IMR-90 (cell line): ENCODE measurements at places on chromosomes 7 and 10. TPM values are rescaled to one million over a fixed set of nuclear protein-coding genes. Genes with fewer than 3 reads are reported as not detected.

- DNase-seq = no peak
Observed at GRCh38 chr10:33793793-33794192, 459.3 kb upstream of the NRP1 start.

PILRA gene
- not detected in 2 replicates for total RNA-seq

GRCh38 chr7:29995652-29996051 lies 6.1 kb upstream of the SCRN1 start:
- DNase-seq = peak; percentile 6

PAPOLB gene
- under 0.01 TPM in 2 replicates for total RNA-seq

DNA sequence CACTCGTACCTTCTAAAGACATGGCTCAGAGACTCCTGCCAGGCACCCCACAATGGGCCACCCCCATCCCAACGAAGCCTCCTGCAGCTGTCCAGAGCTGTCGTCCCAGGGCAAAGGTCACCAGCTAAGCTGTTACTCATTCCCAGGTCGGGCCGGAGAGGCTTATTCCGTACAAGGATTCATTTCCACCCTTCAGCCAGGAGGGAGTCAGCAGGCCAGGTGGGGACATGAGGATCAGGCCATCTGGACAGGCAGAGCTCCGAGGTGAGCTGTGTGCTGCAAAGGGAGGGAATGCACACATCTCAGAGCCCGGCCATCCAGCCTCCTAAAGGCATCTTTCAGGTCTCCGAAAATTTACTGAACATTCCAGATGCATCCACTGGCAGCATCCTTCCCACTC lies 63.9 kb upstream of the NANOS1 start:
- DNase-seq = no peak

GRCh38 chr7:51297986-51298385 lies 18.6 kb downstream of the COBL start:
- no peak for DNase-seq

GRCh38 chr7:151551820-151552219 lies 32.1 kb upstream of the RHEB start:
- peak; percentile 30 for DNase-seq

DNA sequence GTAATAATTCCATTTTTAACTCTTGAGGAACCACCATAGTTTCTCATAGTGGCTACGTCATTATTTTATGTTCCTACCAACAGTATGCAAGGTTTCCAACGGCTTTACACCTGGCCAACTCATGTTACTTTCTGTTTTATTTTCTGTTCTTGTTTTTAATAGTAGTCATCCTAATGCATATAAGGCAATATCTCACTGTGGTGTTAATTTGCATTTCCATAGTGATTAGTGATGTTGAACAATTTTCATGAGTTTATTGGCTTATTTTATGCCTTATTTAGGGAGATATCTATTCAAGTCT lies 465.5 kb upstream of the KLF6 start:
- no peak for DNase-seq

DNA sequence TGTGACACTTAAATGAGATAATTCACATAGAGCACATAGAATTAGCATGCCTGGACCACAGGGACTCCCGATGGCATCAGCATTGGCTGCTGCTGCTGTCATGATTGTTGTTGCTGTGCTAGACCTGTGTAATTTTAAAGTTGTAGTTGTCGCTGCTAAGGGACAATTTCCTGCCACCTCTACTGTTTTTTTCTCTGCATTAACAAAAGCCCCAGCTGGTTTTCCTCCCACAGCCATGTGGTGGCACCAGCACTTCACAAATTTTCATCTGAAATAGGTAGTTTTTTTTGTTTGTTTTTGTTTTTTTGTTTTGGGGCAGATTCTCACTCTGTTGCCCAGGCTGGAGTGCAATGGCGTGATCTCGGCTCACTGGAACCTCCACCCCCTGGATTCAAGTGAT lies 25.4 kb upstream of the PRXL2A start:
- DNase-seq = peak; percentile 11

PRSS37 gene
- total RNA-seq = not detected in 2 replicates

GRCh38 chr10:62760401-62760800 lies 44.1 kb upstream of the ADO start:
- DNase-seq = no peak

- peak; percentile 28 for DNase-seq
Observed at GRCh38 chr10:31623466-31623865, 304.4 kb downstream of the ZEB1 start.

DNA sequence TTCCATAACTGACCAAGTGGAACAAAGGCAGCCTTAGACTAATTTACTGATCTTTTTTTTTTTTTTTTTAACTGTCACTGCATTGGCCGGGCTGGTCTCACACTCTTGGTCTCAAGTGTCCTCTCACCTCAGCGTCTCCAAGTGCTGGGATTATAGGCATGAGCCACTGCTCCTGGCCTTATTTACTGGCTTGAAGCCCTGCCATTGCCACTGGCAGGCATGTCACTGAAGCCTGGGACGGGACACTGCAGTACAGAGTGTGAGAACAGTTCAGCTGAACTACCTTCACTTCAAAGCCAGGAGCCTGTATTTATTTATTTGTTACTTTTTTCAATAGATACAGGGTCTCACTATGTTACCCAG lies 15.4 kb upstream of the ARHGAP12 start:
- DNase-seq = no peak

CPXM2 gene
- total RNA-seq = not detected in 2 replicates

GRCh38 chr7:157568770-157569584 lies 232.2 kb downstream of the DNAJB6 start:
- DNase-seq = no peak

DNA sequence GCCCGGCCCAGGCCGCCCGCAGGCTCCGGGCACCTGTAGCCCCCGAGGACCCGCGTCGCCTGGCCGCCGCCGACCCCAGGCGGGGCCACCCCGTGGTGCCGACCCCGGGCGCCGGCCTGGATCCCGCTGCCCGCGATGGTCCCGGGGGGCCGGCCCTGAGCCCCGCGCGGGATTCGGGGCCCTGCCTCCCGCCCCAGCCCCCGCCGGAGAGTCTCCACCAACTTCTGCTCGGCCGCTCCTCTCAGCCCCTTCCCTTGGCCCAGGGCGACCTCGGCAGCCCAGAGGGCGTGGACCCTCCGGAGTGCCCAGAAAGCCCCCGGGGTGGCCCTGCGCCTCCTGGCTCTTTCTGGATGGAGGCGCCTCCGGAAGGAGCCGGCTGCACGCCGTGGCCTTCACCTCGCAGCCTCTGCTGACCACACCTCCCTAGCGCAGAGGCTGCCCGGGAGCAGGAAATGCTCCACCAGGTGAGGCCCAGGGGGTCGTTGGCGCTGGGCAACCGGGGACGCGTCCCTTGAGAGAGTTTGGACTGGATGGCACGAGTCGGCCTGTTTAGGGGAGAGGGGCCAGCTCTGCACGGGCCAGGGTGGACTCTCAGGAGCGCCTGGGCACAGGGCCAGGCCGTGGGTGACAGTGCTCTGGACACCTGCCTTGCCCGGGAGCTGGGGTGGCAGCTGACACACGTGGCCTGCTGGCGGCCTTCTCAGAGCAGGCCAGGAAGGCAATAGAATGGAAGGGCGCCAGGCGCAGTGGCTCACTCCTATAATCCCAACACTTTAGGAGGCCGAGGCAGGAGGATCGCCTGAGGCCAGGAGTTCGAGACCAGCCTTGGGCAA lies 529 bp downstream of the ZNF853 start:
- DNase-seq = no peak

DNA sequence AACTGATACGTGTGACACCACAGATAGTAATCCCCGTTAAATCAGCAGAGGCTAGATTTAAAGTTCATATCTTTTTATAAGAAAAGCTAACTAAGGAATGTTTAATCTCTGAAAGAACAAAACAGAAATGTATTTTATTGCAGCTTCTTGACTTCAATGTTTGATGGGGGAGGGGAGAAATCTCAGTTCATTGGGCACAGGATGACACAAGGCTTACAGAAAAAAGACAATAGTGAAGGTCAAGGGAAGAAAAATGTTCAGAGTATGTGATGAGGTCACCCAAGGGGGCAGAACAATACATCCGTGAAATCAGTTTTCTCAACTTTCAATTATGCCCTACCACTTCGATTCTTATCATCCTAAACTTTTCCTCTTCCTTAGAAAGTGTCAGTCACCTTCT lies 102.9 kb downstream of the ELAPOR2 start:
- no peak for DNase-seq

KLLN gene
- total RNA-seq = 0.36 and 0.56 TPM in 2 replicates

DNA sequence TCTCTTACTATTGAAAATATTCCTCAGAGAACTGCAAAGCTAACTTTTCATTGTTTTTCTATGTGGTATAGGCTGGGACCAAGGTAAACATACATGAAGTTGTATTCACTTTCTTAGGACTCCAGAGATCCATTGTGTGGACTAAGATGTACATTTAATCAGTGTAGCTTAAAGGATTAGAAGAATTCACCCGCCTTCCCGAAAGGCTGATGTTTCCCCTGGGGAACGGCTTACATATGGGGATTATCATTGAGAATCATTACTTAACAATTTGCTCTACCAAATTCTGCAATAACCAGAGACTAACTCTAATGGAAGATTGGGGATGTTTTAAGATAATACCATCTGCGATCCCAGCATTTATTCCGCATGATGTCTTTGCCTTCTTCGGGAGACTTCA lies 257.1 kb upstream of the KIAA1217 start:
- DNase-seq = no peak

DNA sequence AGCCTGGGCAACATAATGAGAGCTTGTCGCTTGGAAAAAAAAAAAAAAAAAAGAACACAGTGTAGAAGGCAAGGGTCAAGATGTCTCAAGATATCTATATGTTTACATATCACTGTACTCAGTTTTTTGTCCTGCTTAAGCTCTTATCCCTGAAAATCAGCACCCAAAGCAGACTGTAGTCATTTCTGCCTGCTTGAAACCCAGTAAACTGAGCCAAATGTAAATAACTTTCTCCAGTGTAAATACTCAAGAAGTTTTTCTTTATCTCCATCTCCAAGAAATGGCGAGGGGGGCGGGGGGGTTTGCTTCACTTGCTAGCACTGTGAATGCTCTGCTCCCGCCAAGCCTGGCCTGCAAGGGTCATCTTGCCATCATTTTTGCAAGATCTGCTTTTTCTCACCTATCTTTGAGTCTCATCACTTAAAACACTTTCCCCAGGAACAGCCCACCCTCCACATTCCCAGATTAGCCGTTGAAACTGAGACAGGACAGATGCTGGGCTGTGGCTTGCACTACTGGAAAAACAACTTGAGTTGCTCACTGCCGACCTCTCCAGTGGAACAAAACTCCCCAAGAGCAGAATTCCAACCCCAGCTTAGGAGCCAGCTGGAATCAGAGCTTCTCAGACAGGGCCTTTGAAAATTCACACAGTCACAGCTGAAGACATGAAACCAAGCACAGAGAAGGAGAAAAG lies 54.6 kb downstream of the AFAP1L2 start:
- no peak for DNase-seq

PRTFDC1 gene
- 17.9 and 24.2 TPM in 2 replicates for total RNA-seq

SPACDR gene
- total RNA-seq = 0.54 and 1.1 TPM in 2 replicates

GRCh38 chr7:81944058-81944457 lies 174.2 kb upstream of the HGF start:
- DNase-seq = no peak

IMPDH1 gene
- 45.3 and 49.5 TPM in 2 replicates for total RNA-seq

DNA sequence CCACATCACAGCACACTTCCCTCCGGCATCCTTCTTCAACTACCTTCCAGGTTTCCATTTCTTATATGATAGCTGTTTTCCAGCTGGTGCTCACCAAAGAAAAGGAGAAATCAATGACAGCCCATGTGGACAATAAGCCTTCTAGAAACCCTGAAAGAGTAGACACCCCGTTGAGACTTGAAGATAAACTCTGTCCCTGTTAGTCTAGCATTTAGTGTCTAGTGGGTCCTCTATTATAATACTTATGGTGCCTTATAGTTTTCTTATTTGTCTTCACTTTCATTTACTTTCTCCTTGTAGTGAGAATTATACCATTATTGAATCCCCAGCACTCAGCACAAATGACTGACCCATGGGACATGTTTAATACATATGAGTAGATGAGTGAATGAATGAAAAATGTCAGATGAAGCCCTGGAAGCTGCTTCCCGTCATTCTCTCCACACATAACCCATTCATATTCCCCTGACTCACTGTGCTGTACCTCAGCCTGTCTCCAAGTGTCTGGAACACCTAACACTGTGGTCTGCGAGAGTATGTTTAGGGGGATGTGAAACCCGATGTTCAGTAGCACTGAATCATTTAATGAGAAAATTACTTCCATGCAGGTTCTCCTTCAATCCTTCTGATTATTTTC lies 377.6 kb downstream of the GPR158 start:
- no peak for DNase-seq

CC2D2B gene
- not detected in 2 replicates for total RNA-seq

DNA sequence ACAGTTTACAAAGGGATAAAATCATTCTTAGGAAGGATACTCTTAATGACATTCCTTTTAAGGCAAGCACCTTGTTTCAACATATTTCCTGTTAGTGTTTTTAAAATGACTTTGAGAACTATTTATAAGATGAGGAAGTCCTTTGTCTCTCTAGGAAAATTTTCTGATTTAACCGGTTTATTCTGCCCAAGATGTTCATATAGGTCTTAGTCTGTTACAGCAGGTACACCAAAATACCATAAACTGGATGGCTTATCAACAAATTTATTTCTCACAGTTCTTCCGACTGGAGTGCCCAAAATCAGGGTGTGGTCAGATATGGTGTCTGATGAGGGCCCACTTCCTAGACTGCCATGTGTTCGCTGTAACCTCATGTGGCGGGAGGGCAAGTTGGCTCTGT lies 77.9 kb downstream of the GSAP start:
- no peak for DNase-seq

DNA sequence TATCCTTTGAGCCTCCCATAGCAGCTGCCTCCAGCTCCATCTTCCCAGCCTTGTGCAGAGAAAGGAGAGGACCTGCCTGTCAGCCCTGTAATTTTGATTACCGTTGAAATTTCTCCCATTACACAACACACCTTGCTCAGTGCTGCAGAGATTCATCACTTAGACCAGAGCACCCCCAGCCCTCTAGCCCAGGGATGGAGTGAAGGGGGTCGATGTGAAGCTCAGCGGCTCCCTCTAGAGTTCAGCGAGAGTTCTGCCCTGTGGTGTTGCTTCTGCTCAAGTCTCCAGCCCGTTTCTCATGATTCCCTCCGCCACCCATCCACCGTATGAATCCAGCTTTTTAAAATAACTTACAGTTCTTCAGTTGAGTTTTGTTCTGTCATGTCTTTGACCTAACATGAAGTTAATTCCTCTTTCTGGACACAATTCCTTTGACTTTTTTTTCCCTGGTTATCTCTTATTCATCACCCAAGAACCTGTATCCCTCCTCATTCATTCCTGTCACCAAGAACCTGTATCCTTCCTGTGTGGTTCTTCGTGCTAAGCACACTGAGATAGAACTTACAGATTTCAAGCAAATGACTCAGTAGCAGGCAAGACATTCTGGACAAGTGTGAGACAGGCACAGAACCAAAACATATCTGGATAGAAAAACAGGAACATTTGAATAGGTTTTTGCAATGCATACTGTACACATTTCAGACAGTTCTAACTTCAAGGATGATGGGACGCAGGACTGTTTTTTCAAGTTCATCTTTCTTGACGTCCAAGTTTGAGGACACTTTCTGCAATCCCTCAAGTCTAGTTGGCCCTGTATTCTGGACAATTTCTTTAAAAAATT lies 35.0 kb upstream of the ZNF32 start:
- peak; percentile 12 for DNase-seq

DNA sequence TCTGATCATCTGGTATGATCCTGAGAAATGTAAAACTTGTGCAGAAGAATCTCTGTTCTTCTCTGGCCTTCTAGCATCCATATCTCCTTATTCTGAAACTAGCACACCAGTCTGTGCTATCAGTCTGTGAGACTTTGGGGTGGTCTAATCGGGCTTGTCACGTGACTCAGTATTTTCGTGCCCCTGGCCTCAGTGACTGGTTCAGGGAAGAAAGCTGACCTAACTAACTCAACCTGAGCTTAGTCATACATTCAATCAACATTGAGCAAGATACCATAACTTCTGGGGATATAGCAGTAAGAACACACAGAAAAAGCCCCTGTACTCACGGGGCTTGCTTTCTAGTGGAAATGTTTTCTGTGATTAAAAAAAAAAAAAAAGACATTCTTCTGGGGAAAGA lies 109.3 kb downstream of the DKK1 start:
- DNase-seq = peak; percentile 48
